ENCODE measurements at places on chromosomes 5 and 9.

DNA sequence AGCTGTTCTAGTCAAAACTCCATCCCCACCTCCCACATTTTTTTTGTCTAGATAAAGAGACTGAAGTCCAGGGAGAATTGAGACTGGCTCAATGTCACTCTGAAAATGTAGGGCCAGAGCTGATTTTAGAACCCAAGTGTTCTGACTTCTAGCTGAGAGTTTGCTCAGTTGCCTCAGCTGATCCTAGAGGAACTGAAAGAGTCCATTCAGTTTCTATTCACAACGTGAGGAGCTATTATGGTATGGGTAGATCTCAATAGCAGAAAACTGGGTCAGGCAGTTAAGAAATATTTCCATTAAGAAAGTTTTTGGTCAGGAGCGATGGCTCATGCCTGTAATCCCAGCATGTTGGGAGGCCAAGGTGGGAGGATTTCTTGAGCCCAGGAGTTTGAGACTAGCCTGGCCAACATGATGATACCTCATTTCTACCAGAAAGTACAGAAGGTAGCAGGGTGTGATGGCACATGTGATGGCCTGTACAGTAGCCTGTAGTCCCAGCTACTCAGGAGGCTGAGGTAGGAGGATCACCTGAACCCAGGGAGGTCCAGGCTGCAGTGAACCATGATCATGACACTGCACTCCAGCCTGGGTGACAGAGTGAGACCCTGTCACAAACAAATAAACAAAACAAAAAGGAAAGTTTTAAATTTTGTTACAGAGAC is 61.7 kb downstream of the GLRA1 start:
- no peak for DNase-seq

DNA sequence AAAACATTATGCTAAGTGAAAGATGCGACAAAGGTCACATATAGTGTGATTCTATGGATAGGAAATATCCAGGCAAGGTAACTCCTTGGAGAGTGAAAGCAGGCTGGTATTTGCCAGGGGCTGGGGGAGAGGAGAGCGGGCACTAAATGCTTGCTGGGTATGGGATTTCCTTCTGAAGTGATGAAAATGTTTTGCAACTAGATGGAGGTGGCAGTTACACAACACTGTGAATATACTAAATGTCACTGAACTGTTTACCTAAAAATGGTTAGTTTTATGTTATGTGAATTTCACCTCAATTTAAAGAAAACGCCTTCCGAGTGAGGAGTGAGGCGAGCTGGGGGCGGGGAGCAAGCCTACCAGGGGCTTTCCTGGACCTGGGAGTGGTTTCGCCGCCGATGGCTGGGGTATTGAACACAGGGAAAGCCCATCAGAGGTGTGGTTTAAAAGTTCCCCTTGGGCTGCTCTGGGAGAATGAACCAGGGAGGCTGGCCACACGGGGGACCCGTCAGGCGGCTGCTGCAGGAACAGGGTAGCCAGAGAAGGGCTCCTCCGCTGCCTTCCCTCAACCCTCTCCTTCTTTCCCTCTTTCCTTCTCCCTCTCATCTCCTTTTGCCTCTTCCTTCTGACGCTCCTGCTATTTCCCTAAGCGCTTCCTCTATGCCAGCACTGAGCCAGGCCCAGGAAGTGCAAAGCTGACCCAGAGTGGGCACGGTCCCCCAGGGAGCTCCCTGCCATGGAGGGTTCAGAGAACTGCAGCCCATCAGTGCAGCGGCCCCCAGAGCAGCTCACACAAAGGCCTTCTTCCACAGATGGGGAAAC is 4.9 kb downstream of the AKNA start:
- DNase-seq, result no peak

- no peak for DNase-seq
These were observed 49.2 kb downstream of the EBF1 start for GRCh38 chr5:159050316-159051143.

GRCh38 chr9:30744871-30745270 is 1639.6 kb upstream of the ACO1 start:
- DNase-seq, result no peak

DNA sequence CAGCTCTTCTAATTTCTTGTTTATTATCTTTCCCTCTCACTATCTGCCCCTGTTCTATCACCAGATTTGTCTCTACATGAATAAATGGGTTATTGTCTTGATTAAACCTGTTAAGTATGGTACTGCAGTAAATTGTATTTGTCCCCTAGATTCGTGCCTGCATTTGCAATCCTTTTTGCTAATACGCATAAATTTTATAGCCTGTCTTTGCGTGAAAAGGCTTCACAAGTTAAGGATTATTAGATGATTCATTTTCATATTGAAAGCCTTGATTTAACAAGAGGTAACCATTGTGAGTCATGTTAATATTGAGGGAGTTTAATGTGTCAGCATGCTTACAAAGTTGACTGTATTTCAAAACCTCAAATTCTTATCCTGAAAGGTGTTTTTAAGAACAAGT is 204.6 kb downstream of the PCSK1 start:
- no peak for DNase-seq

DNA sequence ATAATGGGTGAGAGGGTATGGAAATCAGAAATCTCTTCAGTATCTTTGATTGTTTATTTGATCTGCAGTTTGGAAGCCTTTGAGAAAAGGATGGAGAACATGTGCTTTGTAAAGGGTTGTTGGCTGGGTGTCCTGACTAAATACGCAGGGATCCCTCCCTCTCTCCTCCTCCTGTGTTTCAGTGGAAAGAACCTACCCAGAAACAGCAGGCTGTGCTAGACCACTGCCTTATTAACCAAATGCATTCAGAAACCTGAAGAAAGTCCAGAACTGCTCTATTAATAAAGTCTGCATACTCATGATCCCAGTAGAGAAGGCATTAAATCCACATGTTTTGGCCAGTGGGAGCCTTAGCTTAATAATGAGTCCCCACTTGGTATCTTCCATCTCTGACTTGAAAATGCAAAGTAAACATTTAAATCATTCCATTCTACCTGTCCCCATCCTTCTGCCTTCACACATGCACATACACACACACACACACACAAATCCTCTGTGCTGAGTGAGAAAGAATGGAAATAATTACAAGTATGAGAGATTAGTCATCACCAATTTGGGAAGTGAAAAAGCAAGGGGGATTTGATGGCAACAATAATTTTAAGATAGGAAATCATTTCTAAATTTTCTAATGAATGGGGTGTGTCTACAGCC is 10.0 kb upstream of the LECT2 start:
- no peak for DNase-seq

DNA sequence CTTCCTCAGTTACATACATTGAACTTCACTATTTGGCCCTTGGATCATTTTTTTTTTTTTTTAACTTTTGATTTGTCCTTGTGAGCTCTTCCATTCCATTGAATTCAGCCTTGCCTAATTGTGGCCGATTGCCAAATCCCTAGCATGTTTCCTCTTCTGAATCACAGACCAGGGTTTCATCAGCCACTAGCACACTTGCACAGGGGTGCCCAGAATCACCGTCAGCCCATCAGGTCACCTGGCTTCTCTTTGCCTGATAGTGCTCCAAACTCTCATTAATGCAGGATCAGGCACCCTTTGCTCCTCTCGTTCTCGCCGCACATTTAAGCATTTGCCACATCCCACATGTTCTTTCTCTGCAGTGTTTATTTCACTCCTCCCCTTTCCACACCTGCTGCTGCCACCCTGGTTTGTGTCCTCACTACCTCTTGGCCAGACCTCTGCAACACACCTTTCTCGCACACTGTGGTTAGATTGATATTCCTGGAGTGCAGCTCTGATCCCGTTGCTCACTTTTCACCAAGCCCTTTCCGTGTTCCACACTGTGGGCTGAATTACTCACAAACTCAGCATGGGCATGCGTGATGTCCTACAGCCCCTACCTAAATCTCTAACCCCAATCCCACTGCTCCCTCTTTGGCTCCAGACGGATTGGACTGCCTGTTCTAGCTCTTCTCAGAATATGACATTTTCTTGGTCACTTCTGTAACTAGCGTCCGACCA is 9.8 kb downstream of the PIK3R1 start:
- DNase-seq, result no peak

DNA sequence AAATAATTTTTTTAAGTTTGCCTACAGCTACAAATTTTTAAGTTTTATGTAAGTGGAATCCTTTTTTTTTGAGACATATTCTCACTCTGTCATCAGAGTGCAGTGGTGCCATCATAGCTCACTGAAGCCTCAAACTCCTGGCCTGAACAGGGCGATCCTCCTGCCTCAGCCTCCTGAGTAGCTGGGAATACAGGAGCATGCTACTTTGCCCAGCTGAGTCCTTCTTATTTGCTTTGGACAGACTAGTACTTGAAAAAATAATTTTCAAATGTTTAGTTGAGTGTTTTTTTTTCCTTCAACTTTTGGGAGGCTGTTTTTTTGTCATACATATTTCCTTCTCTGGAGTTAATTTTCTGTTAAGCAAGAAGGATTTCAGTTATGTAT is 7.4 kb downstream of the GAPVD1 start:
- DNase-seq, result no peak

DNA sequence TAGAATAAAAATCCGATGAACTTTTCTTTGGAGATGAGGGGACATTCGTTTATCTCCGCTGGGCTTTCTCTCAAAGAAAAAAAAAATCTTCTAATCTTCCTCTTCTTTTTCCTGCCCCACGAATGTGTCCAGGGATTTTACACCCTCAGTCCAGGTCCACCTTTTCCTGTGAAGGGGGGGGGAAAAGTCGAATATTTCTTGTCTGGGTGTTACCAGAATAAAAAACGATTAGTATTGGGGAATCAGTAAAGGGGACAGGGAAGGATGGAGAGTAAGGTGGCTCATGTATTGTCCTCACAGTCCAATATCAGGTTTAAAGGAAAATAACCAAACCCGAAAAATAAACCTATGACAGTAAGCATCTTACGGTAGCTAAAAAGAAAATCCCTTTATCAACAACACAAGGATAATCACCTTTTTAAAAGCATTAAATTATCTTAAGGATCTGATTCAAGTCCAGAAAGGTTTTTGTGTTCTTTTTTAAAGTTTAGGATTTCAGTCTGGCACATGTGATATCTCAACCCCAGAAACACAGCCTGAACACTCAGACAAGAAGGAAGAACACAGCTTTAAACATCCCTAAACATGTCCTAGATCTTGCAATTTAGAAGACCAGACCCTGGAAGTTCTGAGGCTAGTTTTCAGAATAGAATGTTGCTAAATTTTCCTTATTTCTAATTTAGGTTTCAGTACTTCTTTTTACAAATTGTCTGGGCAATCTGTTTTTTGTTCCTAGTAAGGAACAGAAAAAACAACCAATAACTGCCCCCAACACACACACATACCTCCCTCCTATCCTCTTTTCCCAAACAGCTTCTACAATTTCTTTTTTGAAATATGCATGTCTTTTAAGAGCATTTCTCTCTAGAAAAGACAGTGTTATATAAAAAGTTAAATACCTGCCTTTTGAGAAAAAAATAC is 1.2 kb downstream of the ZNF608 start:
- no peak for DNase-seq

DNA sequence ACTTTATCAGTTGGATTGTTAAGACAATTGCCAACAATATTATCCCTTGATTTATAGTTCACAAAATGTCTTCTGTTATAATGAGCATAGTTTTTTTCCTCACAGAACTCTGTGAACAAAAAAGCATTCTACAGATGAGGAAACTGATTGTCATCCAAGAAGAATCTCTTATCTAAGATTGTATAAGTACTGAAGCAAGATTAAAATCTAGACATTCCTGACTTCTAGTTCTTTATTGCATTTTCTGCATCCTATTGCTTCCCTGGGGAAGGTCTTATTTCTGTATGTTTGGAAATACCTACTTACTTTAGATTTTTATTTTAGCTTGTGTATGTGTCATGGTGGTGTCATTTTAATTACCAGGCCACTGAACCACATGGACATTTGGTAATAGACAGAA is 884.9 kb upstream of the WWC1 start:
- no peak for DNase-seq

- DNase-seq, result no peak
These were observed 101.6 kb downstream of the FSTL4 start for GRCh38 chr5:133510634-133511262.

DNA sequence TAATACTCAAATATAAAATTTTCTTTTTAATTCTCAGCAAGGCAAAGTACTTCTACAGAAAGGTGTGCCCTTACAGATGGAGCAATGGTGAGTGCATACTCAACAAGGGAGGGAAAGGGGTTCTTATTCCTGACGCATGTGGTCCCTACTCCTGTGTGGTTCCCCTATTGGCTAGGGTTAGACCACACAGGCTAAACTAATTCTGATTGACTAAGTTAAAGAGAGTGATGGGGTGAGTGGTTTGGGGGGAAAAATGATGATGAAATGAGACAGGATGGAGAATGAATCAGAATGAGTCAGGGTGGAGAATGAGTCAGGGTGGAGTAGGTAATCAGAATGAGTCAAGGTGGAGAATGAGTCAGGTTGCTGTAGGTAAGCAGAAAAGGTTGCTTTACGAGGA is 22.9 kb upstream of the HMGCS1 start:
- DNase-seq, result no peak

DNA sequence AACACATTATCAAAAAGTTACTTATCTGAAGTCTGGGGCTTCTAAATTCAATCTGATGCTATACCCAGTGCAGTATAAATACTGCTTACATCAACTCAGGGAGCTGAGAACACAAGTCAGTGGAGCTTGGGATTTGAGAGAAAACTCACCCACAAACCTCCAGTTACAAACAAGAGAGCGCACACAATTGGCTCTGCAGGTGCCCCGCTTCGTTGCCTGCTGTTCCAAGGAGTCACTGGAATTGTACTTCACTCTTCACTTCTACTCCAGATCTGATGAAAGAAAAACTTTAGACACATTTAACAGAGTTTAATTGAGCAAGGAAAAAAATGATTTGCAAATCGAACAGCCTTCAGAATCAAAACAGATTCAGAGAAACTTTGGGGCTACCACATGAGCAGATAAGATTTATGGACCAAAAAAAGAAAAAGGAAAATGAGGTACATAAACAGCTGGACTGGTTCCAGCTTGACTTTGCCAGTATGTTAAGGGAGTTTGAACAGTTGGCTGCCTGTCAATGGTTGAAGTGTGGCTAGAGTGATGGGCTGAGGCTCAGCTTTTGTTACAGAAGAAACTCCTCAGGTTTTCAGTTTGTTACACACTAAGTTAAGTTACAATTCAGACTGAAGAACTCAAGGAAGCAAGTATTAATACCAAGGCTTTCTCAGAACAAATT is 156.6 kb downstream of the AOPEP start:
- no peak for DNase-seq

- DNase-seq, result no peak
These were observed 29.8 kb upstream of the TMEM161B start for GRCh38 chr5:88298425-88298824.

DNA sequence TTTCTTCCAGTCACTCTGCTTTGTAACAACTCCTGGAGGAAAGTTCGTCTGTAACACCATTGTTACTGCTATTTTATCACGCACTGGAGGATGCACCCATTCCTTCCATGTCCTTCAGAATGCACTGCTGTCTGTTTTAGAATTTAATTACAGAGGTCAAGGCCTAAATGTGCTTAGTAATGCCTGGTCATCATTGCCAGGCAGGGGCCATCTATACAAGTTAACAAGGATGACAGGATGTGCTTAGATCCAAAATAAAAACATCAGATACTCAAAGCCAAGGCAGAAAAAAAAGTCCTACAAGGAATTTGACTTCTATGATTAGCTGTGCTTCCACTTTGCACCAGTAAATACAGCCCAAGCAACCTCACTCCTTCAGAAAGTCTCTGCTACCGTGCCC is 371.4 kb downstream of the SEMA5A start:
- DNase-seq, result no peak

Measured in GM12864 (cell line).